Kidney capillary endothelial cell (primary cell): ENCODE measurements at places on chromosomes 12 and 14.

GRCh38 chr14:58794993-58795762, 157.4 kb downstream of the DACT1 start:
- no peak for DNase-seq

GRCh38 chr12:132593938-132594358, 16.4 kb downstream of the LRCOL1 start:
- DNase-seq = peak; percentile 93

- no peak for DNase-seq
Observed at GRCh38 chr14:92658160-92658559, 90.3 kb downstream of the LGMN start.

DNA sequence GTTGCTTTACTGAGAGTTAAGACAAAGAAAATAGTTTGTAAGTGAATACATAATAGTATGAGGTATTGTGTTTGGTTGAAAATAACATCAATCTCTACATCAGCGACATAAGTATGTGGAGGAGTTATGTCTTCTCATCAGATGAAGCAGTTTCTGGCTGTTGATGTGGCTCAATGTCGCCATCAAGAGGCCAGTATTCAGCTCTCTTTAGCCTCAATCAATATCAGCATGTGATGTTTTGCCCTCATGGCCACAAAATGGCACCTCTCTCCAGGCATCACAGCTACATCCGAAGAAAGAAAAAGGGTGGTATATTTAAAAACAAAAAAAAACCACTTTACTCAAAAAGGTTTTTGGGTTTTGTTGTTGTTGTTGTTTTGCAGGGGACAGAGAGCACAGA, 302.3 kb upstream of the TMEM132C start:
- DNase-seq = peak; percentile 20

GRCh38 chr14:104692939-104693315, 3.5 kb downstream of the INF2 start:
- DNase-seq = no peak

DNA sequence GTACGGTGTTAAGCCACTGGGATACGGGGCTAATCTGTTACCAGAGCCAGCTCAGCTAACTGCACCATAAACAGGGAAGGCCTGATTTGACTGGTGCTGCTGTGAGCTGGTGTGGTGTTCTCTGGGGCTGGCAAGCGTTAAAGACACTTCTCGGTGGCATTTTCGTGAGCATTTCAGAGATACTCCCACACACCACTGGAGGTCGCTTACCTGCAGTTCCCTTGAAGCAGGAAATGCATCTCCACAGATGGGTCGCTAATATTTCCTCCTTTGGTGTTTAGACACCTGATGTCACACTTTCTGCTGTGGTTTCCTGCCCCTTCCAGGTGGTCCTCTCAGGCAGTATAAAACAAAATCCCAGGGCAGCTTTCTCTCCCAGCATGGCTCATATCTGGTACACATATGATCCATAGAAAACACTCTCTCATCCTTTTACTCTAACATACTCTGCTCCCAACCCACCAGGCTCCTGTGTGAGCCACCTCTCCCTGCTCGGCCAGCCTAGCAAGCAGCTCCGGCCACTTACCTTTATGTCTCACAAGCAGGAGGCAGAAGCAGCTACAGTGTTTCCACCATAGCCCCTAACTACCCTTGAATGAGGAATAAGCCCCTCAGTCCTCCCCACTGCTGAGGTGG, 129.9 kb upstream of the GRIN2B start:
- DNase-seq = no peak

DNA sequence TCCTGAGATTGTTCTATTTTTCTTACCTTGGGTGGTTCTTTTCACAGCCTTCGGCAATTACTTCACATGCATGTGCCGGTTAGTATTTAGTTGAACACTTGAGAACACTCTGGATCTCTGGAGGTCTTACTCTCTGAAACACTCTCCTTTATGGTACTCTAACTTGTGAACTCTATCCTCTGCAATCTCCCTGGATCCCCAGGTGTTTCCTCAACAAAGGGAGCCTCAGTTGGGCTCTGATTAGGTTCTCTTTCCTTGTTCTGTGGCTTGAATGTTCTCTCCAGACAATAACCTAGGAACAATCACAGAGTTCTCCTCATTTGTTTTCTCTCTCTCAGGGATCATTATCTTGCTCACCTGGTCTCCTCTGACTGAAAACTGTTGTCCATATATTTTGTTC, 40.5 kb upstream of the ABCD2 start:
- no peak for DNase-seq

DNA sequence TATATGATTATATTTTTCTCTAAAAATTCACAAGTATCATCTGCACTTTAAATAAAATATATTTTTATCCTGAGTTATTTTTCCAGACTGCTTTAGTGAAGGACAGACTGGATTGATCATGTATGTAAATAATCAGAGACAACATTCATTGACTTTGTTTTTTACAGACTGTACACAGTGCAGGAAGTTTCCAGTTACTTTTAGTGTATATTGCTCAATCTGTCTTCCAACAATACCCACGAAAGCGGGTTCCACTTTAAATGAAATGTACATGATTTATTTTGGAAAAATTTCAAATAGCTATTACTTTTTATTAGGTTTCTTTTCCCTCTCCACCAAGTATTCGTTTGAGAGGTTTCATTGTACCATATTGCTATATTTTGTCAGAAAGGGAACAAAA, 497.0 kb downstream of the FSCB start:
- DNase-seq = no peak

DNA sequence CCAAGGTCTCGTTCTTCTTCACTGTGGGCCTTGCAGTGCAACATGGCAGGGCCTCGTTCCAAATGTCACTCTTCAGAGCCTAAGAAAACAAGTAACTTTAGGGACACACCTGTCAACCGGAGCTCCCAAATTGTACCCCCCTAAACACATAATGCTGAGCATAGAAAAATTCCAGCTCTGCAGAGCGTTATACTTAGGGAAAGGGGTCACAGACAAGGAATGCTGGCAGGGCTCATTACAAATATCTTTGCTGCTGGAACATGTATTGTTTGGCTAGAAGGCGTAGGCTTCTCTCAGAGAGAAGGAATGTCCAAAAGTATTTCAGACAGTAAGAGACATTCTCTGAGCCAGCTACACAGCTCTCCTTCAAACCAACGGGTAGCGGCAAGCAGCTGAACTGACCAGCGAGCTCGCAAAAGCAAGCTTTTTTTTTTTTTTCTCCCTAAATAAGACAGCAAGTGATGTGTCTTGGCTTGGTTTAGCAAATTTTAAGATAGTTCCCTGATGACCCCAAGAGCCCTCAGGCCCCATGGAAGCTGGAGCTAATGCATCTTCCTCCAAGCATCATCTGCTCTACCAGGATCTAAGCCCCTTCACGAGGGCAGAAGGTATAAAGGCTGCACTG, 24.5 kb downstream of the SSH1 start:
- DNase-seq = no peak

DNA sequence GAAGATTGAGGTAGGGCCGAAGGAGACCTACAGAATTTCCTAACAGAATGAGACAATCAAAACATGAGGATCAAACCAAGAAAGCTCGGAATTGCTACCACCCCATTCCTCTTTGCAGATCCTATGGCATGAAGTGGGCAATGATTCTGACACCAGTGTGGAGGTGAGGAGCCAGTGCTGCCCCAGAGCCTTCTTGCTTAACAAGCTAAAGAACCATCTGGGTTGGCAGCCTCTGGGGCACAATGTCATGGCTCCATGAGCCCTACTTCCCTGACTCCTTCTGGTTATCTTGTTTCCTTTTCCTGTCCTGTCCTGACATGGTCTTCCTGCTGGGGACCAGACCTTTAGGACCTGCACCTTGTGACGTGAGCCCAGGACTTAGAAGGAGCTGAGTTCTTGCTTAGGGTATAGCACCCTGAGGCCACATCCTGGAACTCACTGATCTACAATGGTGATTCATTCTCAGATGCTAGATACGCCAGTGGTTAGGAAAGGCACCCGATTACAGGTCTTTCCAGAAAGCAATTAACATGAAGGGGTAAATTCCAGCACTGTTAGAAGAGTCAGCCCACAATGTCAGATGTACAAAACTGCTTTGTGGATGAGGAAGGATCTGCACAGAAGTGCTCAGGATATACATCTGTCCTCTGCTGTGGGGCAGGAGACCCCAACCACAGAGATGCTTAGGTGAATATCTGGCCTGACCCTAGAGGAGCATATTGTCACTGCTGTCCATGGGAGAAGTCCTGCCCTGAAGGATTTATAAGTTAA, 324.2 kb downstream of the ZFP36L1 start:
- DNase-seq = no peak
